ENCODE measurements at places on chromosomes 4 and X.
A peak's percentile ranks its signal among the peaks of the same experiment; 100 is the strongest.

- DNase-seq = no peak
These were observed 8.5 kb downstream of the PPP1R3F start for GRCh38 chrX:49278081-49278480.

DNA sequence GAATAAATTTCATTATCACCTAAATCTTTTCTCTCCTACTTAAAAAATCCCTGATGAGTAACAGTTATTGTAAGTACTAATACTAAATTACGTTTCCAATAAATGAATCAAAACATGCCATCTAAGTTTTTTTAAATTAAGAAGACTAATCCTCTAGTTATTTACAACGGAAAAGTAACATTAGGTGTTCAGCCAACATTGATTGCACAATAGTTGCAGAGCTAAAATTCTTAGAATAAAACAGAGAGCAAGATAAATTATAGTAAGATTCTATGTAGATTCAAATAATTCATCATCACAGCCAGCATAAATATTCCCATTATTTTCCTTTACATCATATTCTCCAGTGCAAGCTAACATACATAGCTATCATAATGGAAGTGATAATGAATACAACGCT is 139.2 kb downstream of the HDX start:
- no peak for DNase-seq

- no peak for DNase-seq
These were observed 14.3 kb upstream of the FAM3A start for GRCh38 chrX:154530286-154530685.

DNA sequence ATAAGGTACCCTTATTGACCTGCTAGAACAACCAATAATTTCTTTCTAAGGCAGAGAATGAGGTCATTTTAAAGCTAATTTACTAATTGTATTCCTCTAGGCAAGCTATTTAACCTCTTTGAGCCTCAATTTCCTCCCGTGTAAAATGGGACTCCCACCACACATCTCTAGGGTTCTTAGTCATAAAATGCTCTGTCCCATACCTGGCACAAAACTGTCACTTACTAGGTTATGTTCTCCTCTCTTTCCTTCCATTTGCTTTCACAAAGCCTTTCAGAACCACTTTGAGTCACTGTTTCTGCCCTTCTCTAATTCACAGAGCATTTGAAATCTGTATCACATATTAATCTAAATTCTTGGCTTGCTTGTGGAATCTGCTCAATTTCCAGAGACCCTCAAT is 2.4 kb upstream of the GPR82 start:
- no peak for DNase-seq

DNA sequence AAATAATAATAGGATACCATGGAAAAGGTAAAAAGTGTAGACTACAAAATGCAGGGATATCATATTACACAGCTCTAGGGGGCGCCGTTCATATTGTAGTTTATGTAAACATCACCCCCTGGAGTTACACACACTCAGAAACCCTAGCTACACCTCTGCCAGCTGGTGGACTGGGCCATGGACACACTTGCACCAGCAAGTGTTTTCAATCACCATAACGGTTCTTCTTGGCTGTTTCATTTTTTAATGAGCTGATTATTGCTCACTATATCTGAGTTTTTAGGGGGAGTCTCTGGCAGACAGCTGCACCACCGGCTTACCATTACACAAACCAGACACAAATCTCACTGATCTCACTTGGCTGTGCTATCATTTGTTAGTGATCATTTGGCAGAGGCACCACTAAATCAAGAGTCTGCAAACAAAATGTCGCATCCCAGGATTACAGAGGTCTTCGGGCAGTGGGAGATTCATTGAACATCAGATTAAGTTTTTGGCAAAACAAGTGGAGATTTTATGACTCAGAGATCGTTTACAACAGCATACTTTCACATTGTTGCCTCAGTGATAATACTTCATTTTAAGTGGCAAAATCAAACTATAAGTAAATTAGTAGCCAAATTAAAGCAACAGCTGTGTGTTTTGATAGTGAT is 185.7 kb downstream of the UNC5C start:
- peak; percentile 54 for DNase-seq

DNA sequence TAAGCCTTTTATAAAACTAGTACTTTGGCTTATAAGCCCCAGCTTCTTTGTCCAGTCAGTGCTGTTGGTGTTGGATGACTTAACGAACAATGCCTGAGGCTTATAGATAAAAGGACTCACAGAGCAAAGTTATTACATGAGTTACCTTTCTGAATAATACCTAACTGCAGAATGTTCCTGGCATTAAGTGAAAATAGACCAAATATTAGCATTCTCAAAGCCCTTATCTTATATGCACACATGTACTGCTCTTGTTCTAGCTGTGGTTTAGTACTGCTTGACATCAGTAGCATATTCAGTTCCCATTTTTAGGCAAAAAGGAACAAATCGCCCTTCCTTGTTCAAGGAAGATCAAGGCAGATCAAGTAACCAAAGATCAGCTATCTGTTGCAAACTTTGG is 131.6 kb downstream of the ZNF330 start:
- peak; percentile 23 for DNase-seq

DNA sequence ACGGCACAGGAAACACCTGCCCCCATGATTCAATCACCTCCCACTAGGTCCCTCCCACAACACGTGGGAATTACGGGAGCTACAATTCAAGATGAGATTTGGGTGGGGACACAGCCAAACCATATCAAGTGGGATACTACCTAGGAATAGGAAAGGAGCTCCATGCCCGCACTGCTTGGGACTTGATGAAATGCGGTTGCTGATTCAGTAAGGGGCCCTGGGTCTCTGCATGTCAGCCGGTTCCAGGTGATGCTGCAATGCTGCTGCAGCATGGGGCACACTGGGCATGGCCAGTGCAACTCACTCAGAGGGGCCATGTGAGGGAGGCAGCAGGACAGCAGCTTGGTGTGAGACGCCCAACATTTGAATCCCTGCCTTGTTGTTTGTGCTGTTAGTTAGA is 34.0 kb upstream of the MSX1 start:
- no peak for DNase-seq

GRCh38 chr4:128337863-128338262 is 50.2 kb upstream of the PGRMC2 start:
- DNase-seq = no peak

DNA sequence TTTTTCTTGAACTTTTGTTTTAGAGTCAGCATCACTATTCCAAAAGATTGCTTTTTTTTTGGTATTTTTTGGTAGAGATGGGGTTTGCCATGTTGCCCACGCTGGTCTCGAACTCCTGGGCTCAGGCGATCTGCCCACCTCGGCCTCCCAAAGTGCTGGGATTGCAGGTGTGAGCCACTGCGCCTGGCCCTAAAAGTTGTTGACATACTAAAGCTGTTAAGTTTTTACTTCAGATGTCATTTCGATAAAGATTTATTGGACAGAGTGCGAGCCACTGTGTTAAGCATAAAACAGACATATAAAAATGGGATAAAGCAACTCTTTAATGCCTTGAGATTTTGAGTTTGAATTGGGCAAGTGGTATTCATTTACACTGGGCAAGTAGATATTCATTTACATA is 28.3 kb downstream of the USO1 start:
- no peak for DNase-seq

GRCh38 chrX:56789518-56790070 is 60.6 kb downstream of the NBDY start:
- no peak for DNase-seq

- no peak for DNase-seq
These were observed 8.9 kb upstream of the TMEM165 start for GRCh38 chr4:55386840-55387239.

- DNase-seq = no peak
These were observed 42.9 kb upstream of the ACSL1 start for GRCh38 chr4:184868623-184869022.

DNA sequence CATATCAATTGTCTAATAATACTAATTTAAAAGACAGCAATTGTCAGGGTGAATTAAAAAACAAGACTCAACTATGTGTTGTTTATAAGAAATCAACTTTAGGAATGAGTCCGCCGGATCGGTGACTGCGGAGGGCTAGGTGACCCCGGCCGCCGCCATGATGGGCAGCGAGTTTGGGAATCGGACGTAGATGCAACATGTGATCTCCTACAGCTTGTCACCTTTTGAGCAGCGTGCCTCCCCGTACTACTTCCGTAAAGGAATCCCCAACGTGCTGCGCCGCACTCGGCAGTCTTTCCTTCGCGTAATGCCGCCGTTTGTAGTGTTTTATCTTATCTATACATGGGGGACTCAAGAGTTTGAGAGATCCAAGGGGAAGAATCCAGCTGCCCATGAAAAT is 742.5 kb upstream of the PABPC4L start:
- DNase-seq = no peak
